ENCODE measurements at places on chromosomes 16 and 17. TPM values are rescaled to one million over a fixed set of nuclear protein-coding genes. Genes with fewer than 3 reads are reported as not detected.

The CMTM1 gene
- 12.9 TPM for total RNA-seq

The MYO15B gene
- 216 TPM for total RNA-seq

The TBC1D3C gene
- total RNA-seq = 9.5 TPM

The PYDC1 gene
- 10.6 TPM for total RNA-seq

The CIAO2B gene
- 89.9 TPM for total RNA-seq

The AOC2 gene
- 3.5 TPM for total RNA-seq

The NUDT16L1 gene
- total RNA-seq = 50.5 TPM

The CES1 gene
- 1.2 TPM for total RNA-seq

The KRTAP2-3 gene
- not detected for total RNA-seq

The PLXDC1 gene
- 42.2 TPM for total RNA-seq

The IL17C gene
- total RNA-seq = not detected

The GRIN2A gene
- total RNA-seq = 193 TPM

The TLCD1 gene
- total RNA-seq = 9.8 TPM

The CPHXL2 gene
- not detected for total RNA-seq

The FBXL16 gene
- 382 TPM for total RNA-seq

The HS3ST3A1 gene
- 1.0 TPM for total RNA-seq

The FTSJ3 gene
- 23.4 TPM for total RNA-seq

The ZNF688 gene
- 11.3 TPM for total RNA-seq

The TMC7 gene
- total RNA-seq = 11.5 TPM

The TOX3 gene
- 5.4 TPM for total RNA-seq

The DNAAF8 gene
- 1.5 TPM for total RNA-seq

The EFCAB13 gene
- total RNA-seq = 4.4 TPM

The SOX8 gene
- 42.3 TPM for total RNA-seq

The ARHGDIG gene
- total RNA-seq = 146 TPM

All from dorsolateral prefrontal cortex (tissue), 122 donors.